Fibroblast of villous mesenchyme (primary cell): ENCODE measurements at places on chromosomes 2 and 18.

GRCh38 chr2:231711677-231712450 is 3.5 kb downstream of the PTMA start:
- no peak for DNase-seq

DNA sequence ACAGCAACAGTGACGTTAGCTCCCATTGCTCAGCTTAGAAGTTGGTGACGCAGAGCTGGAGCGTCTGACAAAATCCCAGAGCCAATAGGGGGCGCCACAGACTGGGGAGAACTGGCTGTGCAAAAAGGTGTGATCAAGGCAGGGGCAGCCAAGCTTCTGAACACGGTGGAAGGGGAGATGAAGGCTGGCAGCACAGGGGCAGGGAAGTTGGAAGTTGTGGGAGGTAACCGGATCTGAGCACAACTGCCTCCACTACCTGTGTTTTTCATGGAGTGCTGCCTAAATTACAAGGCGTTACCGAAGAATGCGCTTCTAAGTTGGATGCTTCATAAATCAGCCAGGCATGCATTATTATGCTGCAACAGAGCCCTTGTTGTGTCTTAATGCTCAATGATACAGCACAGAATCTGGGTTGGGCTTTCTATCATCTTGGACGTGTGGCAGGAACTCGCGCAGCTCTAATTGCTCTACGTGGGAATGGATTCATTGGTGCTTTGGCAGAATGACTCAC is 370.0 kb downstream of the SLC4A3 start:
- DNase-seq, result peak; percentile 69

GRCh38 chr2:207066166-207066565 is 99.6 kb downstream of the KLF7 start:
- no peak for DNase-seq

DNA sequence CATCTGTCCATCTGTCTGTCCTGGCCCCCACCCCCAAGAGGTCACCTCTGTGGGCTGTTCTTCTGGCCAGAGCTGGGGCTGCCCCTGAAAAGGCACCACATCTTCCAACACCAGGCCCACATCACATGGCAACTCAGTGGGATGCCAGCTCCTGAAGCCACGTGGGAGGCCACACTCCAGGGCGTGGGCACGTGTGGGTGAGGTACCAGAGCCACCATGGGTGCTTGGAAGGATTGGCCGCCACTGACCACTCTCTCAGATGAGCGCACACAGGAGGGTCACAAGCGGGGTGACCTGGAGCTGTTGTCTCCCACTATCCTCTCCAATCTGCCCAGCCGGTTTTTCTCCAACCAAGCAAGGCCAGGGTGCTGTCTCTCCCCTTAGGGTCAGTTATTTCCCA is 197.9 kb downstream of the TFCP2L1 start:
- no peak for DNase-seq

- DNase-seq, result no peak
Observed at GRCh38 chr2:128774320-128775216, 455.9 kb upstream of the HS6ST1 start.

DNA sequence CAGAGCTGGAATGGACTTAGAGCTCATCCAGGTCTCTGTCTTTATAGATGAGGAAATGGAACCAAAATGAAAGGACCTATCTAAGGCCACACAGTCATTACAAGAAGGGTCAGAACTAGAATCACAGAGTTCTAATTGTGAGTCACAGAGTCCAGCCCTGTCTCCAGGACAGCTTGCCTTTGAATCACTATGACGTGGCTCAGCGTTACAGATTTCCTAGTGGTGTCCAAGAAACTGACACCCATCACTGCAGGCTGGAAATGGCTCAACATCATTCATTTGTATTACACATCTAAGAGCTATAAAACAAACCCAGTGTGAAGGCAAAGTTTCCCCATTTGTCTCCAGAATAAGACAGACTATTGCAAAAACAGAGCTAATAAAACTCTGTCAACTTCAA is 164.3 kb upstream of the SIX2 start:
- peak; percentile 88 for DNase-seq

DNA sequence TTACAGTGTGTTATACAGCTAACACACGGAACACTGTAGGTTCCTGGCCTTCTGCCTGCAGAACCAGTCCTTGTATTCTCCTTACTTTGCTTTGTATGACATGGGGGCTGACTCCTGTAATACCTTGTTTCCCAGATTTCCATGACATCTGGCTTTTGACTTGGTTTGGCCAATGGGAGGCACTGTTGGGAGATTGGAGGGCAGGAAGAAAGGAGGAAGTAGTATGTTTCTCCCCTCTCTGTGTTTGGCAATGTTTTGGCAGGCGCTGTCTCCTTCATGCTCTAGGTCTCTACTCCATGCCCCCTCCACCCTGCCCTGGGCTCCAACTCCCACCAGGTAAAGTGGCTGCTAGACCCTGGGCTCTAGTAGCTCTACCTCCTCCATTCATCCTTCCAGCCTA is 331.1 kb upstream of the SLC14A2 start:
- DNase-seq, result no peak

DNA sequence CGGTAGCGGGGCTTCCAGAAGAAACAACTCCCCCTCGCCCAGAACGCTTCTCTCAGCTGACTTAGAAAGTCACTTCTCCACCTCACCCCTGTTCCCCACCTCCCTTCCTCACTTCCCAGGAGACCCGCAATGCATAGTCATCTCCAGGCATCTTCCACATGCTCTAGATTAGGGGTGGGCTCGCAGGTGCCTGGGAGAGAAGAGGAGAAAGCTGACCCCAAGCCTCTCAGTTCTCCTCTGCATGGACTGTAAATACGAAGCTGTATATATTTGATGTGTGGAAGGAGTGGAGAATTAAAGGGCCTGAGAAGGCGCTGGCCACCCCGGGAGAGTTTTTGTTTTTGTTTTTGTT is 1.8 kb downstream of the MAL start:
- DNase-seq, result no peak
